ENCODE measurements at places on chromosomes 1 and 21.

DNA sequence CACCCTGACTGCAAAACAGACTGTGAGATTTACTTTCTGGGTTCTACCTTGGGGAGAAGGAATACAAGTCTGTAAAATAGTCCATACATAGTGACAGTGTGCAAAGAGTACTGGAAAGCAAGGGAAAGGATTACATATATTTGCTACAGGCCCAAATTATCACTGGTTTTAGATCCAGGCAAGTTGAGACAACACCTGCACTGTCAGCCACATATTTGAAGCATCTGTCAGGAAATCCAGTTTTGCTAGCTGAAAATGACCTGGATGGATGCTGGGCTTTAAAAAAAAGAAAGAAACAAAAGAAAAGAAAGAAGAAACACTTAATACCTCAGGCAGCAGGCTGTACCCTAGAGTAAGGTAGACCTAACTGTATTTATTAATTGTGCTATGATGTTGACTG, 23.9 kb upstream of the SPRR2G start:
- DNase-seq = no peak

DNA sequence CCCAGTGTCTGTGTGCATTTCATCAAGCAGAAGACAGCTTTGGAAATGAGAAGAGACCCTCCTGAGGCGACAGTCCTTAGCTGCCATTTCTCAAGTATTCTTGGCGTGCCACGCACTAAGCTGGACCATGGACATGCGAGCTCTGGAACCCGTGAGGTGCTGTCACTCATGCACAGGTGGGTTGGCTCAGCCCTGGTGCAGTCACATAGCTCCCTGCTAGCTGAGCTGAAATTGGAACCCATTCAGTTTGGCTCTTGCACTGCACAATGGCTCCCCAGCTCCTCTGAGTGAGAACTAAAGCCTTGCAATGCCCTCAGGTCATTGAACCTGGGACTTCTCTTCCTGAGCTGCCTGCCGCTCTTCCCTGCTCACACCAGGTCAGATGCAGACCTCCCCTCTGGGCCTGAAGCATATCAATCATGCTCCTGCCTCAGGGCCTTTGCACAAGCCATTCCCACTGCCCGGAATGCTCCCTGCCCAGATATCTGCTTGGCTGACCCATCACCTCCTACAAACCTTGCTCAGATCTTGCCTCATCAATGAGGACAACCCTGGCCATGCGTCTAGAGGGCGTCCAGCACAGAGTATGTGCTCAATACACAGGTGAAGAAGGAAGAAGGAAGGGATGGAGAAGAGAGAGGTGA, 6.3 kb upstream of the SRARP start:
- DNase-seq = no peak

DNA sequence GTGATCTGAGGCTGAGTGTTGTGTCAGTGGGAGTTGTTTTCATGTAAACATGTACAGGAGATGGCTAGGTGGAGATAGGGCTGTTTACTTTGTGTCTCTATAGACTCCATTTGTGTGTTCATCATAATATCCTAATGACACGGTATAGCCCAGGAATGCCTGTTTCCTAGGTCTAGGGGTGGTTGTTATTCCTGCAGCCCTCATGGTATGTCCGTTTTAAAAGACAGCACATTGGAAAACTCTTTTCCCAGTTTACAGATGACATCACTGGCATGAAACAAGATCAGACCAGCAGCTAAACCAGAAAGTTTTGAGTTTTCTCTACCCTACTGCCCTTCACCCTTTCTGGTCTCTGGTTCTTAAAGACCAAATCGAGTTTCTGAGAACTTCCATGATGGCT, 227.3 kb upstream of the TMEM51 start:
- no peak for DNase-seq

- DNase-seq = no peak
These were observed 2.0 kb upstream of the ATF3 start for GRCh38 chr1:212606395-212607205.

DNA sequence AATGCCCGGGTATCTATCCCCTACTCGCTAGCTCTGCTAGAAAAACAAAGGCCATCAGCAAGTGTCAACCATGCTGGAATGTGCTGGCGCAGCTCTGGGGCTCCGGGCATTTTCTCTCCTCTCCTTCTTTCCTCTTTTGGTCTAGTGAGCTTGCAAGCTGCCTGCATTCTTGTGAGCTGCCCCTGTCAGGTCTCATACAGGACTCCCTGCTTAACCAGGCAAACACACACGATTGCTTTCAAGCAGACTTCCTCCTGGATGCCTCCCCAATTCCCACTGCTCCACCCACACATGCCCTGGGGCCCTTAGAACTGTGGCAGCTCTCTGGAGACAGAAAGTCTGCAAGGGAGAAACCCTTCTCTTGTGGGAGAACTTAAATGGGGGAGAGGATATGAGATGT, 35.7 kb upstream of the SUCO start:
- no peak for DNase-seq

DNA sequence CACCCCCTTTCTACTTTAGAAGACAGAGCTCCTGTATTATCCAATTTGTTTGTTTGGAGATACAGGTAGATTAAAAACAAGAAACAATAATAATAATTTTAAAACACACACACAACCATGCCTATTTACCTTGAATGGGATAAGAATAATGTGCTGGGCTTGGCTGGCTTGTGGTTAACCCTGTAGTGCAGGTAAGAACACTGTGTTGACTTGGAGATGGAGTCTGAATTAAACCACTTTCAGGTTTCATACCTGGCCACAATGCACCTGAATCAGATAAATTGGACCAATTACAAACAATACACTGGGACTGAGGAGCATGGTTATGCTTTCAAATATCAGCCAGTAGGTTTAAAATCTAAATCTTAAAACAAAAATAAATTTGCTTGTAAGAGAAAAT, 60.8 kb downstream of the EYA3 start:
- no peak for DNase-seq

- no peak for DNase-seq
These were observed 142.7 kb upstream of the SERTAD4 start for GRCh38 chr1:210089855-210090254.

- no peak for DNase-seq
These were observed at the start of gene SPRR3 for GRCh38 chr1:153001382-153001781. Gene SPRR3 (plus strand): TSS chr1:153001749. CDS start chr1:153003021, 1,272 bp downstream.

- no peak for DNase-seq
These were observed 64.3 kb upstream of the TENT5C start for GRCh38 chr1:117541585-117541984.

- peak; percentile 22 for DNase-seq
These were observed 790 bp downstream of the DNAJC6 start for GRCh38 chr1:65310078-65310587.

DNA sequence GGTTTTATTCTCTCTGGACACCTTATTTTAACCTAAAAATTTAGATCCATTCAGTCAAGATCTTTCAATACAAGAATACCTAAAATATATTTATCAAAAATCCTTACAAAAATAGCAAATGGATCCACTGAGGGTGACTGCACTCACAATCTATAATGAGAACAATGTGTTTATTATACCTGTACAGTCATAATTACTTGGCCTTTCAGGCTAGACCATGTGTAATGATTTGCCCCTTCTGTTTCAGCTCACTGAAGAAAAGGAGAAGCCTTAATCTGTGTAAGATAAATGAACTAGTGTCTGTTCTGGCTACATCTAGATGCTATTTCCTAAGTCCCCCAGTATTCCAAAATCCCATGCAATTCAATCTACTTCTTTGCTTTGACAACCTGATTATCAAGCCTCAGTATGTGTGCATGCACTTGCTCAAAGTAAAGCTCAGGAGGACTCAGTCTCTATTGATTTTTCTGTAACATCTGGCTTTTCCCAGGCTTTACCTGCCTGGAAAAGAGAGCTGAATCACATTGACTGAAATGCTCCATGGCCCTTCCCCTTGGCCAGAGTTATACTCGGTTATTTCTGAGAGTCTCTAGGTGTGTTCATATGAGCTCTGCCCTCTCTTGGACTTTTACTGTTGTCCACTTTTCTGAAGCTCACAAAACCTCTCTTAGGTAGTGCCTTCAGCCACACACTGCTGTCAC, 27.6 kb downstream of the CRP start:
- no peak for DNase-seq

DNA sequence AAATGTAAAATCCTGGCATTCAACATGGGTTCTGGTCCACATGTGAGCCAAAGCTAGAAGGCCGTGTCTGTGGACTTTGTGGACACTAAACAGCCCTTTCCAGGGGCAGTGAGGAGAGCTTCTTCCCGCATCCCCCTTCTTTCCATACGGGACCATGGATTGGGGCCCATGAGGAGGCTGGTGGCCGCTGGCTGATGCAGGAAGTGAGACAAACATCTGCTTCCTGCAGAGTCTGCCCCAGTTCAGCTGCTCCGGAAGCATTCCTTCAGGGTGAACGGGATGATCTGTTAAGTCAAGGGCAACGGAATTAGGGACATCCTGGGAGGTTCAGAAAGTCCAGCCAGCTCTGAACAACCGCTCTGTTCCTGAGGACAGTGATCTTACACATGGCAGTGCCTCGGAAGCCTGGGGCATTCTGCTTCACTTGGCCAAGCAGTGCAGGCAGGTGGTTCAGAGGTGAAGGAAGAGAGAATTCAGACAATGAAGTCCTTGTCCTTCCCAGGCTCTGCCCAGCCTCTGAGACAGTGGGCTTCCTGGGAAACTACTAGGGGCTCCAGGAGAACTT, 1.5 kb downstream of the CA6 start:
- DNase-seq = no peak

- no peak for DNase-seq
These were observed 18.0 kb downstream of the PCP4 start for GRCh38 chr21:39885119-39885848.

GRCh38 chr1:102466487-102466886, 469.8 kb upstream of the OLFM3 start:
- no peak for DNase-seq

Measured in fibroblast of lung (primary cell).